ENCODE measurements at places on chromosomes 11 and 22. TPM values are rescaled to one million over a fixed set of nuclear protein-coding genes. Genes with fewer than 3 reads are reported as not detected.

The RPUSD4 gene
- polyA plus RNA-seq, result 25.6 TPM

The MAPK8IP2 gene
- polyA plus RNA-seq, result 0.41 TPM

The RFPL2 gene
- polyA plus RNA-seq, result not detected

The CCDC73 gene
- polyA plus RNA-seq, result not detected

The SORL1 gene
- 57.2 TPM for polyA plus RNA-seq

The OLFML1 gene
- polyA plus RNA-seq, result not detected

All from mammary epithelial cell (primary cell).